ENCODE measurements at places on chromosomes 1 and 21. TPM values are rescaled to one million over a fixed set of nuclear protein-coding genes. Genes with fewer than 3 reads are reported as not detected.

GRCh38 chr1:246350745-246351144 lies 156.3 kb downstream of the SMYD3 start:
- DNase-seq = no peak

Gene RIPK4
- total RNA-seq = 0.08 TPM

Gene TMPRSS3
- total RNA-seq = not detected

Gene CCDC24
- total RNA-seq = 0.89 TPM

Gene WNT2B
- 1.5 TPM for total RNA-seq

GRCh38 chr21:15776818-15777217 lies 47.0 kb downstream of the USP25 start:
- no peak for DNase-seq

DNA sequence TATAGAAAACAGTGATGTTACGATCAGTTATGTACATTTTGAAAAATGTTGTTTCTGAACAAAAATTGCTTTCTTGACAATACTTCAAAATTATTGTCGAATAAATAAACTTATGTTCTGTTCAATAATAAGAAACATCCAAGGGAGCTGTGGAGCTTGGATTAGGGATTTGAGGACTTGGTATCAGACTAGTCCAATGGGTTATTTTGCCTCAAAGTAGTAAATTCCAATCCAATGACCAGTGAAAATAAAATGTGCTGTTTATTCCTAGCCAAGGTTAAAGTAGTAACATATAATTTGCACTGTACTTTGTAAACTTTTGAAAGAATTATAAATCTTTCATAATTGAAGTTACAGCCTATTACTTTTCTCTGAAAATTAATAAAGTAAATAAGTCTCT lies 79.1 kb upstream of the IVNS1ABP start:
- no peak for DNase-seq

GRCh38 chr1:111497592-111497991 lies 5.8 kb downstream of the ADORA3 start:
- DNase-seq = no peak

DNA sequence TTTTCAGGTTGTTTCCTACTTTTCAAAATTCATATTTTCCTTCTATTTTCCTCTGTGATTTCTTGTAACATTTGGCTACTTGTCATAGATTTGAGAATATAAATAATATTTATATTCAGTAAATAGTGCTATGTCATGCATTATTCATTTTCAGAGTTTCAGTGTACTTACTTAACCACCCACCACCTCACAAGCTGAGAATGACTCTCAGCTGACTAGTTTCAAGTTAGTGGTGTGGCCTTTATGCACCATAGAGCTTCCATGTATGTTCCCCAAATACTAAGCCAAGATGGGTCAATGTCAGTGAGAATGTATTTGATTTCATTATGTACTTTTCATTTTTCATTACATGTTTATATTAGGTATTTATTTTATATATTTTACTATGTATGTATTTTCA lies 56.9 kb upstream of the RGS1 start:
- DNase-seq = no peak

DNA sequence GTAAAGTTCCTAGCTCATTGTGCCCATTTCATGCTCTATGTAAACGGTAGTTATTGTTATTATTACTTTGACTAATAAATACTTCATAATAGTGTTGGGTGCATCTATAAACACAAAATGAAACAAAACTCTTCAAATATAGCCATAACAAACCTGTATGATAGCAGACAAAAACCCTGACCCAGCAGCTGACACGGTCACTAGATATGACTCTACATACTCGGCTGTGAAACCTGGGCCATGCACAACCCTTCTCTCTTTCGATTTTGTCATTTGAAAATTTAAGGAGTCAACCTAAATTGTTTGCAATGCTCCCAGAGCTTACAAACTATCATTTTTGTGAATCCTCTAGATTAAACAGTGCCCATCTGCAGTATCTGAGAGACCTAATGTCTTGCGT lies 8.0 kb upstream of the RGS13 start:
- DNase-seq = no peak

DNA sequence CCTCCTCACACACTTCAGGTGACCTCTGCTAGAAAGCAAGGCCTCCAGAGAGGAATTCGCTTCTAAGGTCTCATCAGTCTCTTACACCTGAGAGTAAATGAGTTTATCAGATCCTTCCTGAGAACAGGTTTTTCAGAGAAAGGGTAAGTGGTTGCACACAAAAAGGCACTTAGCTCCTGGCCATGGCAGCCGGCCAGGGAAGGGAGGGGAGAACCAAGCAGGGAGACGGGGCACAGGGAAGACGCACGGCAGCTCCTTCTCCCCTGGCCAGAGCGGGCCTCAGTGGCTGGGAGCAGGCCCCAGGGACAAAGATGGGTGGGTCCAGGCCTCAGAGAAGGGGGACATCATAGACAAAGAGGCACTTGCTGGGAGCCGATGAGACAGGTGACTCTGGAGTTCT lies 3.6 kb upstream of the TNNT2 start:
- DNase-seq = no peak

Gene MATN1
- total RNA-seq = not detected

DNA sequence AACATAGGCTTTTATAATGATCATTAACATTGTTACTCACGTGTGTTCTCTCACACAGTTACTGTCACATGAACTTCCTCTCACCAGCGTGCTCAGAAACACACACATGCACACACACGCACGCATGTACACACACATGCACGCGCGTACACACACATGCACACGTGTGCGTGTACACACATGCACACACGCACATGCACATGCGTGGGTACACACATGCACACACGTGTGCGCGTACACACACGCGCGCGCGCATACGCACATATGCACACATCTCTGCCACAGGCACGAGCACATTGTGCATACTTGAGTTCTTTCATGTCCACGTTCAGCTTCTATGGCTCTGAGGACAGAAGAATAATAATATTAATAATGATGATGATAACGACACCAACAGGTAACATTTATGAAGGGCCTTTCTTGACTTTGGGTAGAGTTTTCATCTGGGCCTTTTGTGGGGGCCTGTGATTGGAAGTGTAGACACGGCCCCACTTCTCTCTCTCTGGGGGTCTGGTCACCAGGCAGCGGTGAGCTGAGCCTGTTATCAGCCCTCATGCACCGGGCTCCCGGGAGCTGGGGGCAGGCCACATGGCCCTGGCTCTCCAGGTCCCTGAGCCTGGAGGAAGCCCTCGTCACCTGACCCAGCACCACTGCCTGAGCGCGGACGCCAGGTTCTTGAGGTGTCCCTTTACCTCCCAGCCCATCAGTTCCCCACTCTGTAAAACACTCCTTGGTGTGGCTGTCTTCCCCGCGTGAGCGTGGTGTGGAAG lies 7.0 kb downstream of the EPHA8 start:
- no peak for DNase-seq

Gene AXDND1
- not detected for total RNA-seq

- no peak for DNase-seq
These were observed 6.5 kb downstream of the MEX3A start for GRCh38 chr1:156075775-156076204.

GRCh38 chr1:66704177-66704875 lies 47.9 kb upstream of the DYNLT5 start:
- DNase-seq = no peak

Gene WNT3A
- not detected for total RNA-seq

Gene CD53
- 17.2 TPM for total RNA-seq

- no peak for DNase-seq
These were observed 4.9 kb upstream of the GJB5 start for GRCh38 chr1:34749992-34750391.

DNA sequence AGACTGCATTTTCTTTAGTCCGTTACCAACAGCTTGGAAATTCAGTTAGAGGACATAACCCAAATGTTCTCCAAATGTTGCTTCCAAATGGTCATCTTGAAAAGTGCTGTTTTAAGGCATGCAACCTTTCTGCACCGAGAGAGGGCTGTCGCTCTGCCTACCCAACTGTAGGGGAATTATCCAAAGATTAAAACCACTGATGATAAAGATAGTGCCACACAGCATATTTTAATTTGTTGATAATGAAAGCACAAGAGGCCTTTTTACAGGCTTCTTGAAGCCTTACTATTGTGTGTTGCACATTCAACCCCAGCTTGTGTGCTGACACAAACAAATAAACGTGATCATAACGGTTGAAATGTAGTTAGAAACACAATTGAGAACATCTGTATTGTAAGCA lies 121.5 kb downstream of the LMO4 start:
- DNase-seq = no peak

DNA sequence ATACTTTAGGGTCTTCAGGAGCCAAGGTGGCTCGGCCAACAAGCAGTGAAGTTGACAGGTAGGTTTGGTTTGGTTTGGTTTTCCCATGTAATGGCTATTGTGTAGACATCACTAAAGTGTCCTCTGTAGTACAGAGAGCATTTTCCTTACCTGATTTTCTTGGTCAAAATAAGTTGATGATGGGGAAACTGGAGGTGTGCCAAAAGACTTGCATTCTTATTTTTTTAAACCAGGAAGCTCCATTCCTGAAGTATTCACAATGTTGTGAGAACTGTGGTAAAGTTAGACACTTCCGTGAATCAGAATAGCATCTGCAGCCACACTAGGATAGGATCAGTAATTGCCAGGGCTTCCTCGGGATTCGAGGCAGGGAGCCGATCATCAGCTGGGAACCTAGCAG lies 2.9 kb downstream of the ZBTB37 start:
- DNase-seq = no peak

DNA sequence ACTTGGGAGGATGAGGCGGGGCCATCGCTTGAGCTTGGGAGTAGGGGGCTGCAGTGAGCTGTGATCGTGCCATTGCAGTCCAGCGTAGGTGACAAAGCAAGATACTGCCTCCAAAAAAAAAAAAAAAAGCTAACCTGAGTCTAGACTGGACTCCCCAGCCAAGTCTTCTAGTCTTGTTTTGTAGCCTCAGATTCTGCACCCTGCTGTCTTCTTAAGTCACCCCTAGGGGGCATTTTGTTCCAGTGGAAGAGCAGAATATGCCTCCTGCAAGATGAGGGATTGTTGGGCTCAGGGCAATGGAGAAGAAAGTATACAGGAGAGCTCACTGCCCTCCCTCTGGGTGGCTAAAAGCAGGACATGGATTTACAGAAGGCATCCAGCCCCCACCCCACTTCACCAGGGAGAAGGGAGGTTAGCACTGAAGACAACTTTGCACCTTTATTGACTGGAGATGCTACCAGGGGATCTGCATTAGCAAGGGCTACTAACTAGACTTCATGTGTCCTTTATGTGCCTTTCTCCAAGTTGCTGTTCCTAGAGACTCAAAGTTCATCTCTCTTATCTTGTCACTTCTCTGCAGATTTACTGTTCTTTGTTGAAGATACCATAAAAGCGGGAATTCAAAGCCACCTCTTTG lies 15.3 kb upstream of the RNF187 start:
- DNase-seq = no peak

Gene NOTCH2NLA
- total RNA-seq = 6.6 TPM

DNA sequence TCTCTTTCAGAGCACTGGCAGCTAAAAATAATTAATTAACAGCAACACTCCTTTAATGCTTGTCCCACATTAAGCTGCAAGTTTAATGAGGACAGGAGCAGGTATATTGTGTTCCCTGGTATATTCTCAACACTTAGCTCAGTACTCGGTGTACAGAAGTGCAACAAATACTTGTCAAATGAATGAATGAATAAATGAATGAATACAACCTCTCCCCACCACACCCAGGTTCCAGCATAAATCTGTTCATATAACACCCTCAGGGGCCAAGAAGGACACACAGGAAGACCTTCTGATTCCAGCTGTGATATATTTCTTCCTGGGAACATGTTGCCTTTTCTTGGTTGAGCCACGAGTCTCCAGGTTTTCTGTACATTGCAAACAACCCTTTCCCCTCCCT lies 38.1 kb upstream of the RD3 start:
- DNase-seq = no peak

Gene TMCC2
- total RNA-seq = 1.2 TPM

- DNase-seq = peak; percentile 69
These were observed 22.3 kb downstream of the CD34 start for GRCh38 chr1:207888652-207889051.

- no peak for DNase-seq
These were observed 2.5 kb upstream of the PTGER3 start for GRCh38 chr1:71049951-71050598.

Gene OR2W3
- not detected for total RNA-seq

Gene ERICH3
- total RNA-seq = not detected

GRCh38 chr1:55153031-55153430 lies 62.1 kb downstream of the USP24 start:
- no peak for DNase-seq

DNA sequence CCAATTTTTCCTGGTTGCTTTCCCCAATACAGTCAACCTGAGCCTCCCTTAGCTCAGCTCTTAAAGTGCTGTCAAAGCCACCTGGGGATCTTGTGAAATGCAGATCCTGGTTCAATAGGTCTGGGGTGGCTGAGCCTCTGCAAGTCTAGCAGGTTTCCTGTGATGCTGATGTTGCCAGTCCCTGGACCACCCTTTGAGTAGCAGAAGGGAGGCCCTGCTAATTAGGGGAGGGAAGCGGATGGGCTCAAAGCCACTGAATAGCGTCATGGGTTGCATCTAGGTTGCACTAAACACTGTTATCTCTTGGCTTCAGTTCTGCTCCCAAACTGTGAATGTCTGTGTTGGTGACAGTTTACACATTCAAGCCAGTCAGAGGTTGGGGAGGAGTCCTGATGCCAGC lies 127.2 kb downstream of the KAZN start:
- no peak for DNase-seq

Gene FCGR3A
- 31.4 TPM for total RNA-seq

- no peak for DNase-seq
These were observed 105.8 kb downstream of the MRPL39 start for GRCh38 chr21:25501462-25501861.

Gene LRRC7
- total RNA-seq = 3.3 TPM

GRCh38 chr1:30648408-30649000 lies 74.9 kb downstream of the MATN1 start:
- no peak for DNase-seq

Gene EVA1C
- total RNA-seq = 12.8 TPM

GRCh38 chr1:31717341-31717740 lies 13.5 kb upstream of the COL16A1 start:
- no peak for DNase-seq

GRCh38 chr1:43564551-43565348 lies 34.1 kb downstream of the PTPRF start:
- DNase-seq = no peak

- DNase-seq = no peak
These were observed 12.1 kb downstream of the C8A start for GRCh38 chr1:56866656-56867055.

Gene SYT11
- 9.2 TPM for total RNA-seq

Gene AMY1C
- not detected for total RNA-seq

- no peak for DNase-seq
These were observed 40.1 kb downstream of the DNM3 start for GRCh38 chr1:171881442-171881841.

- DNase-seq = no peak
These were observed 66.4 kb downstream of the NPHS2 start for GRCh38 chr1:179509384-179509783.

Gene S100A8
- 79.9 TPM for total RNA-seq
